AG04450 (cell line): ENCODE measurements at places on chromosomes 13 and 19.

- DNase-seq: no peak
These were observed 8.2 kb downstream of the RAB11B start for GRCh38 chr19:8398311-8398771.

DNA sequence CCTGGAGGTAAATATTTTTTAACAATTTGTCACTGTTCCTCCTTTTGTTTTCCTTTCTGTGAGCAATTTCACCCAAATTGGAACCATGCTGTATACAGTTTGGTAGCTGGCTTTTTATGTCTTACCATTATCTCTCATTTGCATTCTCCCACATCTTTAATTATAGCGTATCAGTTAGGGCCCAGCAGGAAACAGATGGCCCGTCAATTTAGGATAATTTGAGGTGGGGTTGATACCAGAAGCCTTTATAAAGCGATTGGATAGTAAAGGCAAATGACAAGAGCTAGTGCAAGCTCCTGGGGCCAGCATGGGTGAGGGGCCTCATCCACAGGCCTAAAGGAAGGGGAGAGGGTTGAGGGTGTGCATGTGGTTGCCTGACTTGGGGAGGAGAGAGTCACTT lies 3.8 kb upstream of the IFNL4 start:
- no peak for DNase-seq

GRCh38 chr13:114196629-114197028 lies 17.6 kb downstream of the CFAP97D2 start:
- DNase-seq: no peak

DNA sequence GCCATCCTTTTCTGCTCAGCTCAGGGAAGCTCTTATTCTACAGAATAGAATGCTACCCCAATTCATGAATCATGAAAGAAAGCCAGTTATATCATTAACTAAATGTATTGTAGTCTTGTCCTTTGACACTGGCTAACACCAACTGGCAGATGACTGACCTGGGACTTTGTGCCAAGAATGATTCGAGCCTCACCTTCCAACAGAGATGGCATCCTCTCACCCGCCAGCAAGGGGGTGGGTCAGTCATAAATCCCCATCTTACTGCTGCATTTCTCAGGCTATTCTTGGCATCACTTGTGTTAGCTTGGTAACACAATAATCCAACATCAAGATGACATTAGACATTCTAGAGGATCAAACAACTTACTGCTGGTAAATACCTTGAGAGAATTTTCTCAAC lies 1239.8 kb upstream of the MIR17HG start:
- DNase-seq: no peak

- no peak for DNase-seq
These were observed 148.1 kb downstream of the USP12 start for GRCh38 chr13:27023385-27024073.

DNA sequence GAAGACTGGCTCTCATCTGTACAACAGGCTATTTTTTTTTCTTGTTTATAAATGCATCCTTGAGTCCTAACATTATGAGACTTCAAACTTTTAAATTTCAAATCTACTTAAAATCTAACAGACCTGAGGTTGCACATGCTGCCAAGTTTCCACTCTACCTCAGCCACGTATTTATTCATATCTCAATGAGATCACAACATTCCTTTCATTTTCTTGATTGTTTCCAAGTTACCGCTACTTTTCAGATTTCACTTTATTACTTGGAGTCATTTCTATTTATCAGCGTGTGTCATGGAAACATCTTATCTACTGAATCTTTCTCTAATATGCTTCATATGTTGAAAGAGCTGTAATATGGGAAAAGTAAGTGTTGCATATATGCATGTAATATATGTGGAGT lies 1257.5 kb upstream of the ATXN8OS start:
- no peak for DNase-seq

- no peak for DNase-seq
These were observed 410.1 kb upstream of the HTR2A start for GRCh38 chr13:47306991-47307390.

GRCh38 chr13:108957369-108958012 lies 328.1 kb downstream of the MYO16 start:
- peak; percentile 55 for DNase-seq

DNA sequence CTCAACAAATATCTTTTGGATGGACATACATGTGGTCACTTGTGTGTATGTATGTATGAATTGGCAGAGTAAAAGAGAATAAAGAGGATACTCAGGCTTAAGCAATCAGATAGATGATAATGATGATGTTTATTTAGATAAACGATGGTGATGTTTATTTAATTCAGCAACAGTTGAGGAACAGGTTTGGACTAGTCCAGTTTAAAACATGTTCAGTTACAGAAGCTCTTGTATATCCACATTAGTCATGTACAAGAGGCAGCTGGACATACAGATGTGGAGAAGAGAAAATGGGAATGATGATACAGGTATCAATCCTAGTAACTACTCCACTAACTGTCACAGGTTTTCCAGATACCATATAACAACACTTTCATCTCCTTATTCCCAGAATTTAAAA lies 232.1 kb downstream of the DIAPH3 start:
- DNase-seq: no peak

GRCh38 chr19:11238781-11239376 lies 540 bp upstream of the ANGPTL8 start:
- no peak for DNase-seq

DNA sequence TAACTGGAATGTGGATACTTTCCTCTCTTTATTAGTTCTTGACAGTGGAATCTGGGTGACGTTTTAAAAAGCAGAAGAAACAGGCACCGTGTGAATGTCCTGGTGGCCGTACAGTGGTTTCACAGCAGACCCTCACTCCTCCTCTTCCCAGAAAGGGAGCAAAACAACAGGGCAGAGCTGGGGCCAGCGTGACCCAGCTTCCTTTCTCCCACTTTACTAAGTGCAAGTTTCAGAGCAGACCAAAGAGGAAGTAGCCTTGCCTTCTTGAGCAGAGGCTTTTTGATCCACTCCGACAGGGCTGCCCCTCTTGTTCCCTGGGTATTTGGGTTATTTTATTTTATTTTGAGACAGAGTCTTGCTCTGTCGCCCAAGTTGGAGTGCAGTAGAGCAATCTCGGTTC lies 19.6 kb upstream of the C19orf33 start:
- no peak for DNase-seq

GRCh38 chr19:46366620-46367292 lies 19.9 kb downstream of the PPP5C start:
- no peak for DNase-seq

GRCh38 chr19:48218997-48219396 lies 36.7 kb downstream of the CARD8 start:
- DNase-seq: no peak

GRCh38 chr13:72643311-72643989 lies 84.0 kb downstream of the MZT1 start:
- peak; percentile 2 for DNase-seq

GRCh38 chr19:14381689-14382474 lies 638 bp downstream of the ADGRE5 start:
- no peak for DNase-seq

- no peak for DNase-seq
These were observed 52.5 kb upstream of the SHKBP1 start for GRCh38 chr19:40524133-40524549.

DNA sequence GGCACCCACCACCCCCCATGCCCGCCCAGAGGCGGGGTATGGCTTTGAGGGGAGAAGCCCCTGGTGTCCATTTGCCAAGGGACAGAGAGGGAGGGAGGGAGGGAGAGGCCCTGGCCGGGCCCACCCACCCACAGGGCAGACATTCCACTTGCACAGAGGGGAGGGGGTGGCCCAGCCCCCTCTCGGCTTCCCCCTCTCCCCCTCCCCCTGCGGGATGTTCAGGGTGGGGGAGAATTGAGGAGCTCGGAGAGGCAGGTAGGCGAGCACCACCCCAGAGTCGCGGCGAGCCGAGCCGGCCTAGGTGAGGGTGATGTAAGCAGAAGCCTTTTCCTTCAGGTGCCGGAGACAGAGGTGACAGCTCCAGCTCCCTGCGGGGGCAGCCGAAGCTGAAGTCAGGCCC lies 12.3 kb downstream of the DPF1 start:
- no peak for DNase-seq

DNA sequence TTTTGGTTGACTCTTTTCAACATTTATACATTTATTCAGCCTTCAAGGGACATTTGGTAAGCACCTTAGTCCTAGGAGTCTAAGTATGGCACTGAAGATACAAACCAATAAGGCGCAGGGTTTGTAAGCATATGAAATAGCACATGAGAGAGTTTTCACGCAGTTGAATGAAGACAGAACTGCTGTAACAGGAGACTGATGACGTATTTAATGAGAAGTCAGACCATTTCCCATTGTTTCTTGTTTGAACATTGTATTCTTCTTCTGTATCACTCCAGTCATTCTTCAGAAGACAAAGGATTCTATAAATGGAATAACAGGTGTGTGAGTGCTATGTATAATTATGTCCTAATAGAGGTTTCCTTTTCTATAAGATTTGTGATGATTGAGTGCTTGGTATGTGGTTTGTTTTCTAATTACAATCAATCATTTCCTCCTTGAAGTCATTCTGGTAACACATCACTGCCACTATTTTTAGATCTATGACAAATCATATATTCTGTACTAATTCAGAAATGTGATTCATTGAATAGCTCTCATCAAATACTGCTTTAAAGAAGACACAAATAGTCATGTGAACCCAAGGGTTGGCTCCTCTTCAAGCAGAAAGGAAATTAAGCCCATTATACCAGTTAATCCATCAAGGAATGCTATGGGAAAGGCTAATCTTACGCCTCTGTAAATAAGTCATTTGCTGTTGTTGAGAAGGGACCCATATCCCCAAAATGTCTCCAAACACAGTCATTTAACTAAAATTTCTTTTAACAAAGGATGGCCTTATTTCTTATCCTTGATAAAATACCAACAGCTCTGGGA lies 222.8 kb upstream of the NBEA start:
- no peak for DNase-seq

DNA sequence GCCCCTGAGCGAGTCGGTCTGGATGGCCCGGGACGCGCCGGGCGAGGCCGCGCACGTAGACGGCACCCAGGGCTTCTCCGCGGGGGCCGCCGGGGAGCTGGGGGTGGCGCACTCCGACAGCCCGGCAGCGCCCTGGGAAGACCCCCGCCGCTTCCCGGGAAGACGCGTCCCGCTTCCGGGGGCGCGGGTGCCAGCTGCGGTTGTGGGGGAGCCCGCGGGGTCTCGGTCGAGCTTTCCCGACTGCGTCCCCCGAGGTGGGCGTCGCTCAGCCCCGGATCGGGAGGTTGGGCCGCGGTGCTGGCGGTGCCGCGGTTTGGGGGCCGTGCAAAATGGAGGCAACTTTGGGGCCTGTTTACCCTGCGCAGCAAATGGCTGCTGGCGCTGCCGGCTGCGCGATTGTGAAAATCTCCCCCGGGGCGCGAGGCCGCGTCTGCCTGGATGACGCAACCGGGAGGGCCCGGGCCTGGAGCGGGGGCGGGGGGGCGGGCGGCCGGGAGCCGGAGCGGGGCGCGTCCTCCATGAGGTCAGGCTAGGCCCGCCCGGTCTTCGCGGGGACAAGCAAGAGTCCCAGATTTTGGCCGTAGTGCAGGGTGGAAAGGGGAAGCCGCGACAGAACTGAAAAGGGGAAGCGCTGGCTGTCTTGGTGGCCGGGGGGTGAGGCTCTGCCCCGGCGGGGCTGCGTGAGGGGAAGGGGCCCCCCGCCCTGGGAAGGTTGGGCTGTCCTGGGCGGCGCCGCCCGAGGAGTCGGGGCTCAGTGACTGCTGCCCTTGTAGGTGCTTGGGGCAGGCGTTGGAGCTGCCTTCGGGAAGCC lies 11.3 kb downstream of the PEAK3 start:
- DNase-seq: peak; percentile 58

DNA sequence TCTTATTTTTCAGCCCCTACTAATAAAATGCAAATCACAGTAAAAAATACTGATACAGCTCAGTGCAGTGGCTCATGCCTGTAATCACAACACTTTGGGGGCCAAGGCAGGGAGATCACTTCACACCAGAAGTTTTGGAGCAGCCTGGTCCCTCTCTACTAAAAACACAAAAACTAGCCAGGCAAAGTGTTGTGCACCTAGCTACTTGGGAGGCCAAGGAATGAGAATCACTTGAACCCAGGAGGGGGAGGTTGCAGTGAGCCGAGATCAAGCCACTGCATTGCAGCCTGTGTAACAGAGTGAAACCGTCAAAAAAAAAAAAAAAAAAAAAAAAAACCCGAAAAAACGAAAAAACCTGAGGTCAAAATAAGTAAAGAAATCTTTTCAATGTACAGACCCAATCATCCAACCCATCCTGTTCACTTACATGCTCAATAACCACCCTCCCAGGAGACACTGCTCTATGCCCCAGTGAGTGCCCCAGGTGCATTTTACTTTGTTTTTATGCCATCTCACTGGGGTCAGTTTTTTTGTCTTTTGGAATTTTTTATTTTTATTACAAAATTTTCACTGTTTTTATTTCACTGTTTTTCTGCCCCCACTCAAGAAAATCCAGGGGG lies 107.0 kb downstream of the ZNF486 start:
- DNase-seq: no peak

DNA sequence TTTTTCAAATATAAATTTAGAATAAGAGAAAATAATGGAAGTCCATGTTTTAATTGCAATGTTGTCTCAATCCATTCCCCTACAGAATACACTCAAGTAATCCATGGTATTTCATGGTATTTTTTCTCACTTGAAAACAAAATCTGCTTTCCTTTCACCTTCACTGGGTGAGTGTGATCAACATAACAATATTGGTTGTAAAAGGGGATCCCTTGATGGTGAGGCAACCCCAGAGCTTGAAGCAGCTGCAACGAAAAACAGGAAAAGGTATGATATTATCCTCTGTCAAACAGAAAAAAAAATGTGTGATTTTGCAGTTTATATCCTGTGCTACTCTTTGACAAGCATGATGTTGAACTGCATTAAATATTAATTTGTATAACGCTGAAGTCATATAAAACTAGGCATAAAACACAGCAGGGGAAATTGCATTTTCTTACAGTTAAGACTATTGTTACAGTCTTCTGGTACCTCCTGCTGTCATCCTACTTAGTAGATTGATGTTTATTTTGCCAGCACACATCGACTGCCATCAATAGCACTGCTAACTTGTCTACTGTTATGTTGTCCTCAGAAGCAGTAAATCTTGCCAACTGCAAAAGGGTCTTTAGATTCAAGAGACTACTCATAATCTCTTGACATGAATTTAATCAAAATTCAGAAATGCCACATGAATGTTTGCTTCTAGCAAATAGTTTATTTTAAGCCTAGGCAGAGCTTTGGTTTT lies 373.1 kb upstream of the MIR17HG start:
- DNase-seq: no peak

DNA sequence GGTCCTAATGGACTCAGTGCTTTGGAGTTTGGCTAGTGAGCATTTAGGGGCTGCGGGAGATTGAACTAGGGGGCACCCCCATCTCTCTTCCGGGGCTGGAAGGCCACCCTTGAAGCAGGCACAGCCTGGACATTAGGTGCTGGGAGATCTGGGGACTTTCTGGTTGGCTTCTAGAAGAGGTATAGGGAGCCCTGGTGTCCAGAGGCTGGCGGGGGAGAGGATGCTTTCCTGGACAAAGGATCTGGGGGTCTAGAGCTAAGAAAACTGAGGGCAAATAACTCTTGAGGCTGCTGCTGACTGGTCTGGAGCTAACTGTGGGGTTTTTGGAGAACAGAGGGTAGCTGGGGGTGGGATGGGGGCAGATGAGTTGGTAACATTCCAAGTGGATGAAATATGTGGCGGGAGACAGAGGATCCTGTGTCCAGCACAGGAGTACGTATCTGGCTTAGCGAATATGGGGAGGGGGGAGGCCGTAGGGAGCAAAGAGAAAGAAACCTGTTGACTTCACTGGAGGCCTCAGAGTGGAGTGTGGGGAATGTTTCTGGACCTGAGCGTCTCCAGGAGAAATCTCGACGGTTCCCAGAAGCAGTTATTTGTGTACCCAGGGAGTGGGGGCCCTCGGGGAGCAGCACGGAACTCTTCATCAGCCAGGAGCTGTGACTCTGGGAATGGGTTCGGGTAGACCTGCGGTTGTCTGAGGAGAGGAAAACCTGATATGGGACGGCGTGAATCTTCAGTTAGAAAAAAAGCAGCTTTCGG lies 1.4 kb downstream of the HNRNPUL1 start:
- no peak for DNase-seq
